Osteocyte (in vitro differentiated cells): ENCODE measurements at places on chromosomes 2 and 18. TPM values are rescaled to one million over a fixed set of nuclear protein-coding genes. Genes with fewer than 3 reads are reported as not detected.

The SLC5A7 gene
- total RNA-seq: not detected in 2 replicates

The SH2D6 gene
- 0.51 and 1.6 TPM in 2 replicates for total RNA-seq

The DUSP2 gene
- 0.68 and 0.78 TPM in 2 replicates for total RNA-seq

The PLB1 gene
- 0.60 and 0.64 TPM in 2 replicates for total RNA-seq

The GAL3ST2 gene
- 0.48 TPM in 1 of 2 replicates, not detected in the other for total RNA-seq

The LYPD6B gene
- 13.5 and 14.5 TPM in 2 replicates for total RNA-seq

The FRZB gene
- 46.6 and 47.3 TPM in 2 replicates for total RNA-seq

The CABYR gene
- total RNA-seq: 3.9 and 6.8 TPM in 2 replicates

The SNED1 gene
- 17.6 and 19.4 TPM in 2 replicates for total RNA-seq

GRCh38 chr2:190855245-190855644 lies 25.4 kb upstream of the GLS start:
- no peaks in the 10 kb centered on the region for H3K27me3 ChIP-seq
- H3K27ac ChIP-seq: no peak overlapping the region
- no peak overlapping the region for H3K4me3 ChIP-seq
- DNase-seq: no peak
- peaks cover 36% of the 10 kb centered on the region for H3K4me1 ChIP-seq

- H3K4me1 ChIP-seq: peaks cover 26% of the 10 kb centered on the region
- H3K4me3 ChIP-seq: no peak overlapping the region
- H3K36me3 ChIP-seq: no peaks in the 10 kb centered on the region
- H3K27me3 ChIP-seq: no peaks in the 10 kb centered on the region
Observed at GRCh38 chr2:215895330-215895729, 118.0 kb downstream of the MREG start.

DNA sequence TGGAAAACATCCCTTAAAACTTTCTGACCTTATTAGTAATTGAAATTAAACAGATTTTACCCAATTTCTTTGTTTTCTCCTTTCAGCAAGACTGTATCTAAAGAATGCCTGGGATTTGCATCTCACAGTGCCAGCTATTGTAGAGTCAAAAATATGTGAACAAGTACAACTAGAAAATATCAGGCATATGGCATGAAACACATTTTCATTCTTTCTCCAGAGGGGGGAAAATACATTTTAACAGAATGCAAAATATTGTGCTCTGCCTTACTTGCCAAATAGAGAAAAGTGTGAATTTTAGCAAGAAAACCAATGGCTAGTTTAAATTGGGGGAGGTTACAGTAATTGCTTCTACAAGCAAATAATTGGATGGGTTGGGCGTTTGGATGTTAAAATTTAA lies 366.6 kb upstream of the FIGN start:
- no peaks in the 10 kb centered on the region for H3K4me1 ChIP-seq
- no peak overlapping the region for H3K27ac ChIP-seq
- no peaks in the 10 kb centered on the region for H3K36me3 ChIP-seq
- no peaks in the 10 kb centered on the region for H3K27me3 ChIP-seq
- no peak for DNase-seq
- no peak overlapping the region for H3K4me3 ChIP-seq

- no peak overlapping the region for H3K4me3 ChIP-seq
- no peaks in the 10 kb centered on the region for H3K27me3 ChIP-seq
Observed at GRCh38 chr2:203787979-203788378, 79.6 kb upstream of the CTLA4 start.

DNA sequence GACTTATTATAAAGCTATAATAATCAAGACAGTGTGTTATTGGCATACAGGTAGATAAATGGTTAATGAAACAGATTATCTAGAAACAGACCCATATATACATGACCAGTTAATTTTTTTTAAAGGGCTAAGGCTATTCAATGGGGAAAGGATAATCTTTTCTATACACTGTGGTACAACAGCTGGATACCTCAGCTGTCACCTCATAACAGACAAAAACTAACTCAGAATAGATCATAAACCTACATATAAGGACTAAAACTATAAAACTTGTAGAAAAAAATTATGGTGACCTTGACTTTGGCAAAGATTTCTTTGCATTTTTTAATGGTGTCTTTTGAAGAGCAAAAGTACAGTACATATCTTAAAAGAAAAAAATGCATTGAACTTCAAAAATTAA lies 30.2 kb downstream of the MAP3K2 start:
- H3K36me3 ChIP-seq: peaks cover 7% of the 10 kb centered on the region
- H3K4me3 ChIP-seq: no peak overlapping the region
- H3K4me1 ChIP-seq: peaks cover 32% of the 10 kb centered on the region
- no peak overlapping the region for H3K27ac ChIP-seq
- no peaks in the 10 kb centered on the region for H3K27me3 ChIP-seq

DNA sequence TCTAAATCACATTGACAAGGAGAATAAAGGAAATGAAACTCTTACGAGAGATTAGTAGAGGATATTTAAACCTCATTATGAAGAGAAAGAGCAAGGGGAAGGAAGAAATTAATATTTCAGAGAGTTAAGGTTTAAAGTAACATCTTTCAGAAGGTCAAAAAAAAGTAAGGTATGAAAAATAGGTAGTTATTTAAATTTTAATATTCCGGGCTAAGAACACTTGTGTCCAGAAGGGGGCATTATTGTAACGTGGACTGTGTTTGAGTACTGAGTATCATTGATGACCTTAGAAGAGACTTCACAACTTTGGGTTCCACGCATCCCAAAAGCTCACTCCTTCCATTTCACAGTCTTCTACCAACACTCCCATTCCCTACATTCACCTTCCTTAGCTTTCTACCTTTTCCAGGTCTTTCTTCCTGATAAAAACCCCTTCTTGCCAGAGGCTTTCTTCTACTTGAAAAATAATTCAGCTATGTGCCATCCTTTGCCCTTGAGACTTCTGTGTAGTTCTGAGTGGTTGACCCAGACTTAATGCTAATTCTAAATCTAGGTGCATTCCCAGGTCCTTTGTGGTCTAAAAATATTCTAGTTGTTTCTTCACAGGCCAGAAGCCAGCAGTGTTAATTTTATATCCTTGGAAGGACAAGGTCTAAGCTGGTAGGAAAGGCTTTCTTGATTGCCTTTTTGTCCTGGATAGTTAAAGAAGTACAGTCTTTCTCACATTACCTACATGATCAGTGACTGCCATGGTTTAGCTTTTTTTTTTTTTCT lies 16.5 kb downstream of the DYNC1I2 start:
- peak overlapping the region; percentile 62 for H3K27ac ChIP-seq
- no peak overlapping the region for H3K4me3 ChIP-seq
- H3K27me3 ChIP-seq: no peaks in the 10 kb centered on the region
- peaks cover 16% of the 10 kb centered on the region for H3K4me1 ChIP-seq
- no peak for DNase-seq
- peaks cover 25% of the 10 kb centered on the region for H3K36me3 ChIP-seq

GRCh38 chr2:232787806-232788205 lies 11.4 kb upstream of the KCNJ13 start:
- no peaks in the 10 kb centered on the region for H3K27me3 ChIP-seq
- peaks cover 61% of the 10 kb centered on the region for H3K36me3 ChIP-seq
- H3K4me3 ChIP-seq: no peak overlapping the region
- H3K27ac ChIP-seq: no peak overlapping the region
- DNase-seq: no peak

GRCh38 chr2:29006092-29006979 lies 25.2 kb downstream of the TOGARAM2 start:
- no peak for DNase-seq
- no peak overlapping the region for H3K4me3 ChIP-seq
- H3K4me1 ChIP-seq: peaks cover 9% of the 10 kb centered on the region
- H3K27ac ChIP-seq: no peak overlapping the region

GRCh38 chr2:32946314-32947075 lies at the start of gene LTBP1:
TSS of gene LTBP1 (plus strand) at chr2:32946953. CDS start at chr2:32947325, 372 bp downstream.
- H3K27me3 ChIP-seq: no peaks in the 10 kb centered on the region
- H3K4me1 ChIP-seq: peaks cover 12% of the 10 kb centered on the region
- H3K4me3 ChIP-seq: peak within 1 kb of the TSS; percentile 85
- H3K36me3 ChIP-seq: peaks cover under 1% of the 10 kb centered on the region
- peak within 1 kb of the TSS; percentile 50 for H3K27ac ChIP-seq

DNA sequence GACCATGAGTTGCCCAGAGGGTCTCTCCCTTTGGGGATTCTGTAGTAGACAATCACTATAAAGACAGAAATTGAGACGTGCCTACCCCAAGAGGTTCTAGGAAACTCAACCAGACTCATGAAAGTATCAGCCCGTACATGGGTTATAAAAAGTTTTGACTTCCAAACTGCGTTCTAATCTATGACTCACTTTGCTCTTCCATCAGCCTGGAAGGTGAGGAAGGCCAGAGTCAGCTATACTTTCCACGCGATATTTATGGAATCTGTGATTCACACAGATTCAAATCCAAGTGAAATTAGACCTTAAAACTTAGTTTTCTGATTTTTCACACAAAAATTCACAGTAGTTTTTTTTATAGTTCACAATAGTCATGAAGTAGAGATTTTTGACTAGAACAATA lies 7.7 kb upstream of the LYPD1 start:
- no peak overlapping the region for H3K4me3 ChIP-seq
- peaks cover 17% of the 10 kb centered on the region for H3K27me3 ChIP-seq
- no peaks in the 10 kb centered on the region for H3K36me3 ChIP-seq
- DNase-seq: no peak

DNA sequence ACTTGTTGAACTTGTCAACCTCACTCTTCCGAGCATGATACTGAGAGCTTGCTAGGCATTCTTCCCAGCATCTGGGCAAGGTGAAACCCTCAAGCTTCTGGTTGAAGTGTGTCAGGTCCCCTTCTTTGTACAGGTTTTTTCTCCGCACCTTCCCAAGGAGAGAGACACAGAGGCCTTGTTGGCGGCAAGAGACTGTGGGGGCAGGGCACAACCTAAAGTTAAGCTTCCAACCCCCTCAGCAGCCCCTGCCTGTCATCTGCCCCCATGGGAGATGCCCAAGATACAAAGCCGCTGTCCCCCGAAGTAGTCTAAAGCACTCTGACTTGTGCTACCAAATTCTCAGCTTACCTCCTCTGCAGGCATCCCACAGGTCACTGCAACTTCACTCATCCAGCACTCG lies 64.9 kb downstream of the XDH start:
- H3K4me3 ChIP-seq: no peak overlapping the region
- H3K4me1 ChIP-seq: peaks cover 10% of the 10 kb centered on the region
- no peak overlapping the region for H3K27ac ChIP-seq

- H3K4me3 ChIP-seq: no peak overlapping the region
- no peak for DNase-seq
- no peaks in the 10 kb centered on the region for H3K4me1 ChIP-seq
- no peaks in the 10 kb centered on the region for H3K36me3 ChIP-seq
Observed at GRCh38 chr18:36688020-36688965, 140.5 kb downstream of the TPGS2 start.

GRCh38 chr2:157414050-157414449 lies 29.8 kb downstream of the CYTIP start:
- H3K4me3 ChIP-seq: no peak overlapping the region
- H3K4me1 ChIP-seq: no peaks in the 10 kb centered on the region
- no peaks in the 10 kb centered on the region for H3K36me3 ChIP-seq
- peaks cover 25% of the 10 kb centered on the region for H3K27me3 ChIP-seq

GRCh38 chr2:41909584-41909983 lies 138.2 kb upstream of the PKDCC start:
- H3K36me3 ChIP-seq: no peaks in the 10 kb centered on the region
- no peak for DNase-seq
- peaks cover 47% of the 10 kb centered on the region for H3K4me1 ChIP-seq
- H3K27me3 ChIP-seq: no peaks in the 10 kb centered on the region
- peak overlapping the region; percentile 45 for H3K27ac ChIP-seq

GRCh38 chr2:12320991-12321641 lies 395.6 kb upstream of the TRIB2 start:
- no peak overlapping the region for H3K4me3 ChIP-seq
- H3K36me3 ChIP-seq: no peaks in the 10 kb centered on the region
- no peaks in the 10 kb centered on the region for H3K27me3 ChIP-seq
- peaks cover 59% of the 10 kb centered on the region for H3K4me1 ChIP-seq

GRCh38 chr2:145059914-145060313 lies 540.0 kb upstream of the ZEB2 start:
- peaks cover 9% of the 10 kb centered on the region for H3K36me3 ChIP-seq
- H3K4me3 ChIP-seq: no peak overlapping the region
- no peaks in the 10 kb centered on the region for H3K27me3 ChIP-seq
- H3K27ac ChIP-seq: no peak overlapping the region
- H3K4me1 ChIP-seq: peaks cover 10% of the 10 kb centered on the region

- H3K4me3 ChIP-seq: no peak overlapping the region
- no peak for DNase-seq
- peaks cover 1% of the 10 kb centered on the region for H3K36me3 ChIP-seq
Observed at GRCh38 chr2:61426267-61426897, 44.5 kb downstream of the USP34 start.

- no peak for DNase-seq
- H3K36me3 ChIP-seq: no peaks in the 10 kb centered on the region
- no peaks in the 10 kb centered on the region for H3K27me3 ChIP-seq
Observed at GRCh38 chr2:141579071-141579470, 551.7 kb downstream of the LRP1B start.

DNA sequence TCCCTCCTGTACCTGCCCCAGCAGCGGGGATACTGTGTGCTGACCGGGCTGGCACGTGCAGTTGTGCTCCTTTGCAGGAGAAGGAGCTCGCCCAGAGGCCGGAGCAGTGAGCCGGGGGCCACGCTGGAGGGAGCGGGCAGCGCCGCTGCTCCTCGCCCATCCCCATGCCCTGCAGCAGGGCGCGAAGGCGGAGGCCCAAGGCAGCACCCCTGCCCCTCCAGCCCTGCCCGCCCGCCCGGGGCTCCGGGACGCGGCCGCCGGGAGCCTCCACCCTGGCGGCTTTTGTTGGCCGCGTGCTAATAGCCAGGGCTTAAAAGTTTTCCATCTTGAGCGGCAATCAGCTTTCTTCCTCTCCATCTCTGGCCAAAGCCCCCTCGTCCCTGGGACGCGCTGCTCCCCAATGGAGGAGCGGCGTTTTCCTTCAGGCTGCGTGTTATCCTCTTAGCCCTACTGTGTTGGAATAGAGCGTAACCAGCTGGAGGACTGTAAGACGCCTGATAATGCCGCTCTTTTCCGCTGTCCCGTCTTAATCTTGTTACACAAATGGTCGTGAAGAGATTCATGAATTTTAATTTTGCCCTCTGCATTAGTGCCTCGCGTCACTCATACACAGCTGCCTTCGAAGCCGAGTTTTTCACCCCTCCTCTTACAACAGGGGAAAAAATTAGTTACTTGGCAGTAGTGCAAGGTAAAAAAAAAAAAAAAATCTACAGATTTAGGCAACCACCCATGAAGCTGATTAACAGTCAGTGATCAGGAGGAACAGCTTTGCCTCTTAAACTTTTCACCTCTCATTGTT lies 172.9 kb upstream of the SIX3 start:
- H3K36me3 ChIP-seq: peaks cover 3% of the 10 kb centered on the region
- no peak overlapping the region for H3K27ac ChIP-seq
- H3K4me1 ChIP-seq: peaks cover 12% of the 10 kb centered on the region
- DNase-seq: no peak

GRCh38 chr18:74430231-74430630 lies 26.9 kb downstream of the DIPK1C start:
- no peaks in the 10 kb centered on the region for H3K27me3 ChIP-seq
- DNase-seq: no peak
- no peak overlapping the region for H3K4me3 ChIP-seq
- no peaks in the 10 kb centered on the region for H3K36me3 ChIP-seq
